Dorsolateral prefrontal cortex (tissue), 122 donors: ENCODE measurements at places on chromosomes 7 and 10.

GRCh38 chr7:14258441-14258840, 269.0 kb upstream of the ETV1 start:
- no peak for DNase-seq

DNA sequence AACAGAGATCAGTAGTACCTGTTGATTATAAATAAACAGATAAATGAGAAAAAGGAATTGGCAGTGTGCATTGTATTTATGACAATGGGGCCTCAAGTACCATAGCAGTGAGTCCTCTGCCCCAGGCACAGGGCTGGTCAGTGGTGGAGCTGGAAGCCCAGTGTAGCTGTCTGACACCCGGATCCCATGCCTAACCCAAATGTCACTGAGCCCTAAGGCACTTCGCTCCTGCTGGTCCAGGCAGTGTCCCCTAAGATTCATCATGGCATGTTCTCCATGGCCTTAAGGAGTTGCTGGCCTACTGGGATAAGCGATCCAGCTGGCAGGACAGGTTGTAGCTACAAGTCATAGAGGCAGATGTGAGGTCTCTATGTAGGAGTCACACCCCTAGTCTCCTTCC, 3.3 kb upstream of the ZNF736 start:
- no peak for DNase-seq

GRCh38 chr7:100874300-100874576, 665 bp upstream of the SRRT start:
- DNase-seq = no peak

- DNase-seq = no peak
Measured at GRCh38 chr10:52442576-52442975, 128.5 kb downstream of the DKK1 start.

GRCh38 chr10:75978213-75978612, 546.8 kb downstream of the LRMDA start:
- no peak for DNase-seq

GRCh38 chr10:475709-476454, 213.6 kb downstream of the DIP2C start:
- no peak for DNase-seq

DNA sequence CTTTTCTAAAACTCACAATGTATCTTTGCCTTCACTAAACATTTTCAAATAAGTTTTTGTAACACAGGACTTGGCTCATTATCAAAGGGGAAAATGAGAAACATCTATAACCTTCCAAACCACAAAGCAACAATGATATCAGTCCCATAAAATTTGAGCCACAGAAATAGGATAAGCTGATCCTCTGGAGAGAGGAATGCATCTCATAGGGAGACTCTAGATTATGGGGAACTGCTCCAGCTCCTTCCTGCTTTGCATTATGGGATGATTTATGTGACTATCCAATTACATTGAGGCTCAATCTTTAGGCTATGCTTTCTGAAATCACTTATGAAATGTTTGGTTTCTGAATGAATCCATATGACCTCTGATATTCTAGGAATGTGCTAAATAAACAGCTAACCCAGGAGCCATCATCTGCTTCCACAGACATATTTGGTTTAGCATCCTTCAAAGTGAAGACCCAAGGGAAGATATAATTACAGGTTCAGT, 70.4 kb downstream of the CUBN start:
- no peak for DNase-seq

GRCh38 chr10:36766415-36766810, 359.0 kb upstream of the ANKRD30A start:
- no peak for DNase-seq

DNA sequence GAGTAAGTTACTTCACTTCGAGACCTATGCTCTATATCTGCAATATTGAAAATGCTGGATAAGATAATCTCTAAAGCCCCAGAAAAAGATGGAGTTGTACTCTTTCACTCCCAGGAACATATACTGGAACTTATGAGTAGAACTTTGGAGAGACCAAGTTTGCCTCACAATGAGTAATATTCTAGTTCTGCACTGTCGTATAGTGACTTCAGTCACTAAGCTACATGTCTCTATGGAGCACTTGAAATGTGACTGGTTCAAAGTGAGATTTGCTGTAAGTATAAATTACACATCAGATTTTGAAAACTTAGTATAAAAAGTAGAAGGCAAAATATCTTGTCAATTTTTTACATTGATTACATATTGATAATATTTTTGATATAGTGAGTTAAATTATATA, 116.4 kb downstream of the PTEN start:
- DNase-seq = no peak

- no peak for DNase-seq
Measured at GRCh38 chr10:126111516-126111915, 215.2 kb downstream of the FANK1 start.

GRCh38 chr10:76341740-76342139, 910.3 kb downstream of the LRMDA start:
- no peak for DNase-seq

DNA sequence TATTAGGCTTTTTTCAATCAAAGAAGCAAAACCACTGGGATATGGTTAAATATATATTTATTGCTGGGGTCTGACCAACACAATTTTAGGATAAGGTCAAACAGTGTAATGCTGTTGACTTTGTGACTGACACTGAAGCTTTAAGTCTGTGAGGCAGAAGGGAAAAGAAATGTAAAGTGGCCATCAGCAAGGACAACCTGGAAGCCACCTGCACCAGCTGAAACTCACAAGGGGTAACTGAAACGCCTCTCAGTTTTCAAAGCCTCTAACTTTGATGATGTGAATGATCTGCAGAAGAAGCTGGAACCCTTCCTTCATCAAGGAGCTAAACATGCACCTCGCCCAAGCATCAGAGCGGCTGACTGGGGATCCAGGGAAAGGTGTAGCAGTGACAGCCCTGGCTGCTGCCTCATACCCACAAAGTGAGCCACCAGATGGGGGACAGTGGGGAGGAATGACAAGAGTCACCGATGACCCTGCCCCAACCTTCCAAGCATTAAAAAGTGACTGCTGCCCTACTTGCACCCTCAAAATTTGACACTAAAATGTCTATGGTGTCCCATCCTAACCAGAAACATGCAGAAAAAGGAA, 284.9 kb upstream of the CNTNAP2 start:
- DNase-seq = no peak

GRCh38 chr10:110781139-110781538, 90.6 kb upstream of the PDCD4 start:
- DNase-seq = peak; percentile 91

GRCh38 chr10:12961416-12962205, 39.9 kb downstream of the CCDC3 start:
- no peak for DNase-seq

- DNase-seq = no peak
Measured at GRCh38 chr10:69504576-69505250, 53.4 kb downstream of the TSPAN15 start.

GRCh38 chr10:128489324-128490247, 363.4 kb upstream of the MKI67 start:
- no peak for DNase-seq

DNA sequence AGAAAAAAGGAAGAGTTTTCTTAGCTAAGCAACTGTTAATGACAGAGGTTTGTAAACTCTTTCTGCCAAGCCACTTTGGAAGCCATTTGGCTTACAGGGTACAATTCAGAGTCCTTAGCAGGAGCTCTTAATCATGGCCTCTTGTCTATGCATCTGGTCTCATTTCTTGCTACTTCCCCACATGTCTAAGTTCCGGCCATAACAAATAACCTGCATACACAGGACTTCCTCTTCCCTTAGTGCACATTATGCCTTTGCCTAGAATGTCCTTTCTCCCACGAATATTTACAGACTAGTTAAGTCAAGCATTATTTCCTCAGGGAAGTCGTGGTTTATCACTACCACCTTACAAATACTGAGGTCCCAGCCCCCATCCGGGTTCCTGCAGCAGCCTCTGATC, 8.6 kb upstream of the UPF2 start:
- DNase-seq = no peak

GRCh38 chr10:119316729-119317097, 109.3 kb downstream of the GRK5 start:
- DNase-seq = no peak

- DNase-seq = no peak
Measured at GRCh38 chr10:96826438-96826837, 5.7 kb upstream of the LCOR start.

DNA sequence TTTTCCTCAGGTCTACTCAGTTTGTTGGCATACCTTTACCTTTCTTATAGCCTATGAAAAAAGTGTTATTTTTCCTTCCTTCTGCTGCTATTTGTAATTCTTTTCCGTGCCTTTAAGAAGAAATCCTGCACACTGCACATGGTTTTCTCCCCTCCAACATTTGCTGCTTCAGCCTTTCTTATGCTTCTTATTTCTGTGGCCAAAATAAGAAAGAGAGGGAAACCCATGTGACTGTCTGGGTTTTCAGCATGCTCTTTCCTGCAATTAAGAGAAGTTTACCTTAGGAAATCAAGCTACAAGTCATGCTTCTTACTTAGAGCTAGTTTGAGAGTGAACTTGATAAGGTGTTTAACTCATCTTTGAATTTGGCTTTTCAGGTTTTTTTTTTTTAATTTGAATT, 11.0 kb downstream of the TBC1D12 start:
- DNase-seq = no peak

- DNase-seq = no peak
Measured at GRCh38 chr7:30796105-30796869, 25.1 kb downstream of the MINDY4 start.

GRCh38 chr7:155997431-155998327, 185.4 kb upstream of the SHH start:
- DNase-seq = no peak

GRCh38 chr10:89302625-89303024, 779 bp downstream of the IFIT2 start:
- DNase-seq = no peak

DNA sequence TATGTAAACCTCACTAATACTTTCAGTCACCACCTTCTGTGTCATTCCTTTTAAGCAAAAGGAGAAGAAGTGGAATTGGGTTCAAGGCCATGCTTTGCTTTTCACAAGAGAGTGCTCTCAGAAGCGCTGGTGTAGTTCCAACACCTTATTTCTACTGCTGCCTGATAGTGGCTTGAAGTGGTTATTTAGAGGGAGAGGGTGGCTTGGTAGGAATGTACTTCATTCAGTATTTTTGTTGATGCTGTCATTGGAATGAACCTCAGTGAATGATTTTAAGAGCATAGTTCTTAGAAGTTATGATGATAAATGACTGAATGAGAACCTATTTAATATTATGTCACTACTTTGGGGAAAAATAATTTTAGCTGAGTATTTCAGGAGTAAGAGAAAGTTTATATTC, 396.7 kb downstream of the EXOC4 start:
- no peak for DNase-seq

DNA sequence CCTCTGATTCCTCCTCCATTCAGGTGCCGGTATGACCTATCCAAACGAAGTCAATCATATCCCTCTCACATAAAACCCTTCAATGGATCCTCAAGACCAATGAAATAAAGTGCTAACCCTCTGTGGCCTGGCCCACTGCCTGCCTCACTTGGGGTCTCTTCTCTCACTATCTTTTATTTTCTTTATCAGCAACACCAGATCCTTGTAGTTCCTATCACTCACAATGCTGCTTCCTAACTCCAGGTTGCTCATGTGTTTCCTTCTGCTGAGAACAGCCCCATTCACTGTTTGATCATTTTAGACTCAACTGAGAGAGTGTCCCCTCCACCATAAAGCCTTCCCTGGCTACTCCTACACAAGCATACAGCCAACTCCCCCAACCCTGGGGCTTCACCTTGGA, 180.6 kb downstream of the DOCK4 start:
- DNase-seq = no peak

DNA sequence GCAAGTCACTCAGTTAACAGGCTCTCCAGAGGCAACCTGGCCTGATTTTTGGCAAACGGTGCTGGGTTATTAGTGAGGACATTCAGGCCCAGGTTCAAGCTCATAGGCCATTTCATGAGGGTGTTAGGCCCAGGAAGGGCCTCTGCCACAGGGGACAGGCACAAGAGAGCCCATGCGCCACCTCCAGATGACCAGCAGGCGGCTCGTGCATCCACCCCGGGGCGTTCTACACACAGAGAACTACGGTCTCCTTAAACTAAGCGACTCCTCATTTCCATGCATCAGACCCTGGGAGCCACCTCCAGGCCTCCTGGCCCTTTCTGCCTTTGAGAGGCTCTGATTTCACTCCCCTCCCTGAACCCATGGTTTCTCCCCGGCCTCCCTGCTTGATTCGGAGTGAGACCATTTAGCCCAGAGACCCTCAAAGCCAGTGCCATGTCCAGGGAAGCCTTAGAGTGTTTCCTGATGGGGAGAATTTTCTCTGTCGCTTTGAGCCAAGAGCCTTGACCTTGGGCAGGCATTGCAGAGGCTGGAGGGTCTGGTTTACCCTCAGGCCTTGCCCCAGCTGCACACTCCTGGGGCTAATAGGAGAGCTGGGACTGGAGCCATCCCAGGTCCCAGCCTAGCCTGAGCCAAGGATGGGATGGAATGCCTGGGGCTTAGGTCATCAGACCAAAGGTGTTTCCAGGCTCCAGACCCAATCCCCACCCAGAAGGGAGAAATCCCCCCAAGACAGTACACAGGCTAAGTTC, 188.0 kb downstream of the GRID1 start:
- DNase-seq = peak; percentile 36

GRCh38 chr7:134450294-134451000, 8.5 kb downstream of the AKR1B1 start:
- no peak for DNase-seq

DNA sequence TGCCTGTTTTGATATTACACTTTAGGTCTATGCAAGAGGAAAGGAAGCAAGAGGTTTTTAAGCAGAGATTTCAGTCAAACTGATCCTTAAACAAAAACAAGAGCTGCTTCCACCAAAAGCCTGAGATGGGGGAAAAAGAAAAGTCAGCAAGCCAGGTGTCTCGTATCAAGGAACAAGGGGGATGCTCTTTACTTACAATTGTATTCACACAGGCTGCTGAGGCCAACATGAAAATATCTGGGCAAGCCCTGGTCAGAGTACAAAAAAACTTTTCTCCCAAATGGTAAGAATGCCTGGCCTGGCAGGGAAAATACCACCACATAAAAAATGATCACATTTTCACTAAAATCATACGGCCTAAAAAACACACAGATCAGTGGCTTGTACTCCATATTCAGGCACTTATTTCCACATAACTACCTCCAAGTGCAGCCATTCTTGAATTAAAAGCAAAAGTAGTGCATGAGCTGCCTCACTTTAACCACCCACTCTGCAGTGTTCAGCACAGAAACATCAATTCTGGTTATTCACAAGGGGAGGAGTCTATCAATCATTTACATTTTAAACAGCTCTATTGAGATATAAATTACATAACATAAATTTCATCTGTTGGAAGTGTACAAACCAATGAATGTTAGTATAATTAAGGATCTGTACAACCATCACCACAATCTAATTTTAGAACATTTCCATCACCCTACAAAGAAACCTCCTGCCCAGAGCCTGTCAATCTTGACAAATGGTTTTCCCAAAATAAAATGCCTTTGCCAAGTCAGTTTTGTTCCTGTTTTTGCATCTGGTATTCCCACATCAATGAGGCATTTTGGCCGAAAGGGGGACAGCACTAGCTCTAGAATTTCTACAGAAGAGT, 70.2 kb downstream of the GRB10 start:
- DNase-seq = no peak
